ENCODE measurements at places on chromosomes 2 and 18.
A peak's percentile ranks its signal among the peaks of the same experiment; 100 is the strongest.

- DNase-seq = peak; percentile 63
These were observed 52.0 kb downstream of the HDAC4 start for GRCh38 chr2:239348563-239349452.

GRCh38 chr2:197108758-197109157, 182.3 kb upstream of the PGAP1 start:
- no peak for DNase-seq

- DNase-seq = no peak
These were observed 434.5 kb upstream of the RAB12 start for GRCh38 chr18:8174771-8175170.

DNA sequence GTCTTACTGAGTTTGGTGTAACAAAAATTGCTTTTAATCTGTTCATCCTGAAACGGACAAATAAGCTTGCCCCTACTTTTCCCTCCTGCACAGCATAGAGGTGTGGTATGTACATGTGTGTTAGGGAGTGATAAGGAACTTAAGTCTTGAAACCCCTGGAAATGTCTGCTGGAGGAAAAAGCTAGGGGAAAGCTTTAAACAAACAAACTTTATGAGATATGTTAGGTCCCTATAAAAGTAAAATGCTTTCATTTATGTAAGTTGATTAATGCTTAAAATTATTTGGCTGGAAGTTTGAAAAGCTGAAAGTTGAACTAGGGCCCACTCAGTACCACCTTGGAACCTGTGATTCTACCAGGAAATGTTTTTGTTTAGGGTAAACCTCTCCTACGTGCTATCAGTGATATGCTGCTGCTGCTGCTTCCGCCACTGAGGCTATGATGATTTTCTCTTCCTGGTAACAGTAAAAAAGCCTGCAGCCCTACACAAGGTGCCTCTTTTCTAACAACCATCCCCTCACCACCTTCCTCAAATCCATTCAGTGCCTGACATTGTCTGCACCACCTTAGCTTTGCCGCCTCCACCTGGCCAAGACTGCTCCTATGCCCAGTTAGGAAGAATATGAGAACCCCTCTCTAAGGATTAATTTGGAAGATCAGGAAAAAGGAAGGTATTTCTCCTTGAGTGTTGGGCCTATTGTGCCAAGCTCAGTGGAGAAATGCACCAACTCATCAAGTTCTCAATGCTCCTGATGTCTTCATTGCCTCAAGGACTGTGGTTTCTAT, 2.5 kb upstream of the YES1 start:
- DNase-seq = no peak

GRCh38 chr2:26035090-26035743, 1.3 kb downstream of the RAB10 start:
- no peak for DNase-seq

GRCh38 chr2:54618646-54619565, 104.6 kb upstream of the EML6 start:
- DNase-seq = no peak

DNA sequence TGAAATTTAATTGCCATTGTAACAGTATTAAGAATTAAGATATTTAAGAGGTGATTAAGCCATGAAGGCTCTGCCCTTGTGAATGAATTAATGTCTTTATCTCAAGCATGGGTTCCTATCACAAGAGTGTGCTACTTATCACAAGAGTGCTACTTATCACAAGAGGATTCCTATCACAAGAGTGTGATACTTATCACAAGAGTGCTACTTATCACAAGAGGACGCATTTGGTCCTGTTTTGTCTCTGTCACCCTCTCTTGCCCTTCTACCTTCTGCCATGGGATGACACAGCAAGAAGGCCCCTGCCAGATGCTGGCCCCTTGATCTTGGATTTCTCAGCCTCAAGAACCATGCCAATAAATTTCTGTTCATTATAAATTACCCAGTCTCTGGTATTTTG, 13.2 kb upstream of the COL5A2 start:
- no peak for DNase-seq

GRCh38 chr2:10716581-10716980, 4.8 kb upstream of the ATP6V1C2 start:
- no peak for DNase-seq

- no peak for DNase-seq
These were observed 88.2 kb downstream of the PKP4 start for GRCh38 chr2:158544998-158545397.

DNA sequence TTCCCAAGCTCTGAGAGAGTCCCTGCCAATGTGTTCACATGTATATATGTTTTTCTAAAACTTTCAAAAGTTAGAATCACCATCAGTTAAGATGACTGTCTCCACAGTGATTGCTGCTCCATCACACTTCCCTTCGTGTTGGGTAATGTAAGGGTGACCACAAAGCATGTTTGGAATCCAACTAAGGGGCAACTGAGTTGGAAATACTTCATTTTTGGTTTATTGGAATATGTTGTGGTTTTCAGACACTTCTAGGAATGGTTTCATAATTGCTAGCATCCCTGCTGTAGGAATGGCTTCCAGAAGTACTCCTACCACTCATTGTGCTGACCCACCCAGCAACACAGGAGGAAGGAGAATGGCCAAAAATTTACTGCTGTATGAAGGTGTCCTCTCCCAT, 212.5 kb upstream of the GULP1 start:
- DNase-seq = no peak

DNA sequence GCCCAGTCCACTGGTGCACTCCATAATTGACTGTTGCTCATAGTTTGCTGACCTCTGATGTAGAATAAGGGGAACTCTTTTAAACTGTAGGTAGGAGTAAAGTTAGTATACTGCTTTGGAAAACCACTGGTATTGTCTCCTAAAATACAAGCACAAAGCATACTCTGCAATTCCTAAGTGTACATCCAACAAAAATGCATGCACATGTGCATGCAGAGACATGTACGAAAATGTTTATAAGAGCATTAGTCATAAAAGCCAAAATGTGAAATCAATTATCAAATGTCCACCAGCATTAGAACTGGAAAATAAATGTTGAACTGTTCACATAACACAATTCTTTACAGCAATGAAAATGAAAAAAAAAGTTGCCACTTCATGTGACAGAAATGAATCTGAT, 39.8 kb upstream of the DDX18 start:
- no peak for DNase-seq

GRCh38 chr2:70551167-70551566, 2.5 kb downstream of the TGFA start:
- DNase-seq = no peak

DNA sequence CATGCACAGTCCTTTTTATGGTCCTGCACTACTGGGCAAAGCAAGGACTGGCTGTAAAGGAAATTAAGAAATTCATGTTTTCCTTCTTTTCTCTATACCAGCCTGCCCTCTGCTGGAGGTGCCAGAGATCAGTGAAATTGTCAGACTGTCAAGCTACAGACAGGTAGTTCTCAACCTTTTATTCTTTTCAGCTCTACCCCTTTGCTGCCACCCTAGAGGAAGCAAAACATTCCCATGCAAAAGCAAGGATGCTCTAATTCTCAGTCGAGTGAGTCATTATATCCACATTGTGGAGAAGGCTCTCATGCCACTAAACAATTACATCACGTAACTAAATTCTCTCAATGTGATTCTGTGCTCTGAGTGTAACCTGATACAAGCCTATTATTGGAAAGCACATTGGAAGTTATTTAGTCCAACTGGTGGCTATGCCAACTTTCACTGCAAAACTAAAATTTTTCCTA, 25.0 kb upstream of the RAPGEF4 start:
- DNase-seq = no peak

- no peak for DNase-seq
These were observed 367.4 kb downstream of the NCKAP5 start for GRCh38 chr2:133200684-133201421.

GRCh38 chr2:134501476-134502091, 217.2 kb downstream of the TMEM163 start:
- no peak for DNase-seq

- no peak for DNase-seq
These were observed 17.9 kb downstream of the CYP26B1 start for GRCh38 chr2:72129681-72130340.

DNA sequence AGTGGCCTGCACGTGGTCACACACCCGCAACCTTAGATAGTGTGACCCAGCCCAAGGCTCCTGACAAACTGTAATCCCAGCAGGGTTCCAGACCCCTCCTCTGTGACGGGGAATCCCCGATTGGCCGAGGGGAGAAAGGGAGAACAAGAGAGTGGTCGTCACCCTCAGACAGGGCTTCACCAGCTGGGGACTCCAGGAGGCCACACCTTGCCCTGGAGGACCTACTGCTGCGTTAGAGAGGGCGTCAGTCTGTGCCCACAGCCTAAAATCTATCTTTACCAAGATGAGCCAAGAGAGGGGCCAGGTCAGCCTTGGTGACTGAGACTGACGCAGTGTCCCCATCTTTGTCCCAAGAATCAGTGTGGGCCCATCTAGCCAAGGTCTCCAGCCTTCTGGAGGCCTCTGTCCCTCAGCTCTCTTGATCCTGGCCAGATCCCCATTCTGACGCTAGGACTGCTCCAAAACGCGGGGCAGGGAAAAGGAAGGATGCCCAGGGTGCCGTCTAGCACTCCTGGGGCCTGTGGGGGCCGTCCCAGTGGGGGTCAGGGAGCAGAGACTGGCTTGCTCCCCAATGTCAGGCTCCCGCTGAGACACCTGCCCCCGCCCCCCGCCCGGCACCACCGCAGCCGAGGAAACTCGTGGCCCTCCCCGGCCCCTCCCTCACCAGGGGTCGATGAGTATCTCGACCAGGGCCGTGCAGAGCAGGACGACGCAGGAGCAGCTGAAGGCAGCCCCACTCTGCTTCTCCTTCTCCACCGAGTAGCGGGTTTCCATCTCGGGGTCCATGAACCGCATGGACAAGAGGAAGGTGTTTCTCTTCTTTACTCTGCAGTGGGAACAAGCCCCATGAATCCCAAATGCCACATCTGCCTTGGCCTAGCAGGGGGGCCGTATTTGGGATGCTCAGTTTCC, 40.9 kb downstream of the CENPO start:
- no peak for DNase-seq

- no peak for DNase-seq
These were observed 15.3 kb upstream of the PRLH start for GRCh38 chr2:237551071-237551574.

GRCh38 chr18:80108121-80108536, 933 bp upstream of the ADNP2 start:
- no peak for DNase-seq

- no peak for DNase-seq
These were observed 244.7 kb downstream of the NDUFA10 start for GRCh38 chr2:239780236-239780994.

DNA sequence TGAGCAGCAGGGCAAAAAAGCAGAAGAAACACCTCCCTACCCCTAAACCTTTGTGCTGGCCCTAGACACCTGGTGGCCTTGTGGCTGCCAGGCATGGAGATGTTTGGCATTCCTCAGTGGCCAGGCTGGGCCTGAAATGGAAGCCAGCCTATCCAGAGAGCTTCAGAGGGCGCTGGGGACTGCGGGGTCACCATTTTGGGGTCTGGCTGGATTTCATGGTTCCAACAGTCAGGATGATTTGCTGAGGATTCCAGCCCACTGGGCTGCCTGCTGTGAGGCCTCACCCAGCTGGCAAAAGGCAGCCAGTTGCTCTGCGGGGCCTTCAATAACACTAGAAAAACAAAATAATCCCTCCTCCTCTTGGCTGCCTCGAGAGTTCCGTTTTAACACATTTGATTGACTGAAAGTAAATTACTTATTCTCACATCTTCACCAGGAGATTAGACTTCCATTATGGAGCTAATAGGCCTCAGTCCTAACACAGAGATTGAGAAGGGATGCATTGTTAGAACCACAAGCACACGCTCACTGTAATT, 154.1 kb downstream of the EN1 start:
- no peak for DNase-seq

- DNase-seq = no peak
These were observed 2.3 kb upstream of the GTF3C3 start for GRCh38 chr2:196801674-196802261.

GRCh38 chr2:117692001-117692763, 122.3 kb upstream of the DDX18 start:
- DNase-seq = no peak

- no peak for DNase-seq
These were observed 299.2 kb downstream of the TDRD15 start for GRCh38 chr2:21422724-21423522.

- peak; percentile 34 for DNase-seq
These were observed 72.4 kb downstream of the MYCN start for GRCh38 chr2:16012626-16013358.

DNA sequence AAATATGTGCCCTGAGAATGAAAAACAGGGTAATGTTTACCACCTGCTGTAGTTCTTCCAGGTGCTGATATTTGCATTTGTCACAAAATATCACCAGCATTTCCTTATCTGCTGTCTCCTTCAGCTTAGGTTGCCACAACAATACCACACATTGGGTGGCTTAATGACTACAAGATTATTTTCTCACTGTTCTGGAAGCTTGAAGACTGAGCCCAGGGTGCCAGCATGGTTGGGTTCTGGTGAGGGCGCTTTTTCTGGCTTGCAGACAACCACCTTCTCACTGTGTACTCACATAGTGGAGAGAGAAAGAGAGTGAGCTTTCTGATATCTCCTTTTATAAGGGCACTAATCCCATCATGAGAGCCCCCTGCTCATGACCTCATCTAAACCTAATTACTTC, 407.5 kb upstream of the RGPD4 start:
- no peak for DNase-seq

- DNase-seq = no peak
These were observed 369.6 kb upstream of the NRXN1 start for GRCh38 chr2:51401546-51401945.

GRCh38 chr18:9619056-9619455, 4.7 kb upstream of the PPP4R1 start:
- DNase-seq = no peak

- no peak for DNase-seq
These were observed 31.1 kb upstream of the TTC32 start for GRCh38 chr2:19932928-19933327.

DNA sequence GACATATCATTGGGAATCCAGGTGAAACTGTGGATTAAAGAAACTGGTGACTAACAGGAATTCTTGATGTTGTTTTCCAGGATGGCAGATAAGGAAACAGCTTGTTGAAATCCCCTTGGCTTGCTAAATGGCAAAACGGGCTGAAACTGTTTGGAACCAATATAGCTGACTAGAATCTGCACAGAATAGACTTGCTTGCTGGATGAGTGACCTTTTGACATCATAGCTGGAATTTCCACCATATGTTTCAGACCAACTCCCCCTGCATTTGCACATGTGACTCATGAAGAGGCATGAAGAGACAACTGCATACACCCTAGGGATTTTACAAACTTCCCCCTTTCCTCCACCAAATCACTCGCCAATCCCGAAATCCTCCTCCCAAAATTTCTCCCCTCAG, 87.7 kb upstream of the LYPD1 start:
- no peak for DNase-seq
